ENCODE measurements at places on chromosomes 4 and X.

DNA sequence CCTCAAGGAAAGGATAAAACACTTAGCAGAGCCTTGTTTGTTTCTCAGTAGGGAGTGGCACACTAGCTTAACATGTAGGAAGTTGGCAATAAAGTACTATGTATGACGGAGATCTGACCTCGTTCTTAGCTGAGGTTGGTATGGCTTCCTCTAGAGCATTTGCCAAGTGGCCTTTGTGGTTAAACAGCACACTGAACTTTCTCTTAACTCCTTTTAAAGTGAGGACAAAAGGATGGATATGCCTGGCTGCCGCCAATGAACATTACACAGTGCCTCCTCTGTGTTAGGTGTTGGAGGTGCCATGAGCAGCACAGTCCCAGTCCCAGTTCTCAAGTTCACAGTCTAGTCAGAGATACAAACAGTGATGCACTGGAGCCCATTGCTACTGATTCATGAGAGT is 54.4 kb downstream of the VGLL1 start:
- no peak for DNase-seq

GRCh38 chr4:48651914-48652313 is 128.2 kb downstream of the FRYL start:
- no peak for DNase-seq

GRCh38 chrX:30488092-30488491 is 89.5 kb downstream of the TASL start:
- peak; percentile 27 for DNase-seq

DNA sequence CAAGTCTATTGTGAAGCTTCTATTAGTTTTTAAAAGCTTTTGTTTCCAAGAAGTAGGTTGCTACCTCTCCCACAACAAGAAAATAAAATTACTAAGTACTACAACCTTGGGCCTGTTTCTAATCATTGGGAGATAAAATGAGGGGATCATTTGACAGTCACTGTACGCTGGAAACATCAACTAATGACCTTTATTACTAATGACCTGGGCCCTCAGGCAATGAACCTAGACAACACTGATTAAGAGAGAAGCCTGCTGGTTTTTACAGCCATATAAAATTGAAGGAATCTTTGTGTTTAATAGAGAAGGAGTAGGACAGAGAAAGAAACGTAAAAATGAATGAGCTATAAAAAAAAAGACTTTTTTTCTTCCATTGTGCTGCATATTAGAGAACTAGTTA is 1000.9 kb downstream of the STPG2 start:
- DNase-seq: no peak

- no peak for DNase-seq
Observed at GRCh38 chr4:121885115-121885514, 14.8 kb upstream of the BBS7 start.

DNA sequence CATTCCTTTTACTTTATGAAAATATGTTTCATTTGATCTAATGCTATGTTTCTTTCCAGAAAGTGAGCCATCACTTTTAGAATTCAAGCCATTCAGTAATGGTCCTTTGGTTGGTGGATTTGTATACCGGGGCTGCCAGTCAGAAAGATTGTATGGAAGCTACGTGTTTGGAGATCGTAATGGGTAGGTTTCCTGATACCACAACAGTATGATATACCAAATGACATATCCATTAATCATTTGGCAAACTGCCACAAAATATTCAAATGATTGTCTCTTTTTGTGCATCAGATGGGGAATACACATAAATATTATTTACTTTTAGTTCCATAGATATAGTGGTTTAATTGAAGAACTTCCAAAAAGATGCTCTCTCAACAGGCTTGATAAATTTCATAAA is 68.2 kb downstream of the HHIP start:
- no peak for DNase-seq

- no peak for DNase-seq
Observed at GRCh38 chrX:24491741-24492140, 26.7 kb downstream of the PDK3 start.

DNA sequence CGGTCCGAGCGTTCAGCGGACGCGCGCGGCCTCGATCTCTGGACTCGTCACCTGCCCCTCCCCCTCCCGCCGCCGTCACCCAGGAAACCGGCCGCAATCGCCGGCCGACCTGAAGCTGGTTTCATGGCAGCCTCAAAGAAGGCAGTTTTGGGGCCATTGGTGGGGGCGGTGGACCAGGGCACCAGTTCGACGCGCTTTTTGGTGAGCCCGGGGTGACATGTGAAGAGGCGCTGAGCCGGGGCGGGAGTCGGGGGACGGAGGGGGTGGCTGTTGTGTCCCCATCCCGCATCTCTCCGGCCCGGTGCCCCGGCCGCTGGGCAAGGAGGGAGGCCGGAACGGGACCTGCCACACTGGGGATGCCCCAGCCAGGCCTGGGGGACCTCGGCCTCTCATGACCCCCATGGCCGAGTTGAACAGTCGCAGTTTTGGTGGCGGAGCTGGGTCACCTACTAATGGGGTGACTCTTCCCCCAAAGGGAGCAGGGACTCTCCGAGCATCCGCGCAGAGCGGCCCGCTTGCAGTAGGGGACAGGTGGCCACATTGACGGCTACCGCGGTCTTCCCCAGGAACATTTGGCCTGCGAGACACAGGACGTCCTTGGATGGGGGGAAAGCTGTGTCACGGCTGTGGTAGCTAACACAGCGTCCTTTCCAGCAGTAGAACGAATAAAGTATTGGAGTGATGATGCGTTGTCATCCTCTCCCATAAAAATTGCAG is at the start of gene GK:
TSS of gene GK (plus strand) at position 9 of the 717 bp plus-strand sequence. CDS start at position 124, 115 bp downstream.
- DNase-seq: peak; percentile 24

- DNase-seq: no peak
Observed at GRCh38 chr4:41679991-41680390, 68.5 kb downstream of the PHOX2B start.

- no peak for DNase-seq
Observed at GRCh38 chr4:125833-126232, 1.5 kb downstream of the ZNF718 start.

- DNase-seq: no peak
Observed at GRCh38 chr4:109607976-109608375, 47.9 kb downstream of the MCUB start.

- DNase-seq: no peak
Observed at GRCh38 chr4:19379191-19379708, 872.5 kb upstream of the SLIT2 start.

DNA sequence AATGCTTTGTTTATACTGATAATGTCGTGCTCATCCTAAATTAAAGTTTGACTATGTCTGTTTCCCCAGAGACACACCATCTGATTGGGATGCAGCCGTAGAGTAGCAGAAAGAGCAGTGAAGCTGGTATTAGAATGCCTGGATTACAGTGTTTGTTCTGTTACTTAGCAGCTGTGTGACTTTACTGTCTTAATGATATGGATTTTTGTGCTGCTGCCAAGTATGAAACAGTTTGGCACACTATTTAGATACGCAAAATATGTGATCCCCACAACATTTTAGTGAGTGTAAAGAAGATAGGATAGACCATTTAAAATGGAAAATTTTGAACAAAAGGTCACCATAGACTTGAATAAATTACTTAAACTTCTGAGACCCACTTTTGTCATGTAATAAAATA is 1.2 kb upstream of the CHIC1 start:
- no peak for DNase-seq

DNA sequence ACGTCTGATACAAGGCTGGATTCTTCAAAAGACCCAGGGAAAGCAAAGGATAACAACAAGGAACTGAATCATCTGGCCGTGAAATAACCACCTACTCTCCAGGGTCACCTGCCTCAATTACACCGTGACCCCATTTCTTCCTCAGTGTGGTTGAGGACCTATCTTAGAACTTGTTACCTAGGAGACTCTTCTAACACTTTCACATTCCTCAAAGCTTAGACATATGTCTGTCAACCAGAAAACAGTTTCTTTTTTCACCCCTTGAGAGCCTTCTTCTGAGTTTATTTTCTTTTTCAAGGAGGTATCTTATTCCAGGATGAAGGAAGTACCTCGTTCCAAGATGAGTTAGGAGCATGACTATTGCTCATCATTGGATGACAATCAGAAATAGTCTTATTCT is 337.8 kb downstream of the ARHGAP24 start:
- no peak for DNase-seq

DNA sequence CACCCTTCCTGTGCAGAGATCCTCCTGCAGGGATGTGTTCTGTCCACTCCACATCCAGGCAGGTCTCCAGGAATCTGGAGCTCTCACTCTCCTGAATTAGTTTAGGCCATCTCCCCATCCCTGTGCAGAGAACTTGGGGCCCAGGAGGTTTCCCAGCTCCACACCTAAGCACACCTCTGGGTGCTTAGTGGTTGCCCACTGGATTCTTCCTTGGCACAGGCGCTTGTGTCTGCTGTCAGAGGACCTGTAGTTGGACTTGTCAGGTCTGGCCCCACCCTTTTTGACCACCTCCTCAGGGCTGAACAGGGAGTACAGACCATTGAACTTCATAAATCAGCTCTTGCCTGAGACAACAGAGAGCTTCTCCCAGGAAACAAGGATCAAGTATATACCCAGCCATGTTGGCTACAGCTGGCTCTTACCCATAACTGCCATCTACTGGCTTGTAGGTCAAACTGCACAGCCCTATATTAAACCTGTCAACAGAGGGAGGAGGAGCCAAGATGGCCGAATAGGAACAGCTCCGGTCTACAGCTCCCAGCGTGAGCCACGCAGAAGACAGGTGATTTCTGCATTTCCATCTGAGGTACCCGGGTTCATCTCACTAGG is 275.5 kb downstream of the PPARGC1A start:
- peak; percentile 26 for DNase-seq

DNA sequence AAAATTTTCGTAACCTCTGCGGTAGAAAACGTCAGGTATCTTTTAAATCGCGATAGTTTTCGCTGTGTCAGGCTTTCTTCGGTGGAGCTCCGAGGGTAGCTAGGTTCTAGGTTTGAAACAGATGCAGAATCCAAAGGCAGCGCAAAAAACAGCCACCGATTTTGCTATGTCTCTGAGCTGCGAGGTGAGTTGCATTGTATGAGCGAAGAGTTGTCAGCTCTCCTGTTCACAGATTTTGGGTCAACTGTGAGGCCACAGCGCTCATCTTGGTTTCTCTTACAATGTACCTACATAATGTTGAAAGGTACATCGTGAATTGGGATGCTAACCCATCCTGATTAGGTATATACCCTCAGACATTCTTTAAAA is 486 bp downstream of the CLCN3 start:
- DNase-seq: no peak

DNA sequence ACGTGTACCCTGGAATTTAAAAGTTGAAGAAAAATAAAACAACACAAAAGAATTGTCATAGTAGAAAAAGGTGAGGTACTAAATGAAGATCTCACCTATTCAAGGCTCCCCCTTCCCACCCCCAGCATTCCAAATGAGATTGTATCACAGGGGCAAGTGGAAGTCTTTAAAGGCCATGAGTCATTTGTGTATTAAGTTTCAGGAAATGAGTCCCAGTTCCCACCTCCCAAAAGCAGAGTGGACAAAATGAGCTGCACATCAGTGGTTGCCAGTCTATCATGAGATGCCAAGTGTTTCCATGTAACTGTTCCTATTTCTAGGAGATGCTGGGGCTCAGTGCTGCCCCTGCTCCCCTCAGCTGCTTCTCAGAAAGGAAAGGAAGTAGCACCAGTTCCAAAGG is 20.1 kb downstream of the ARHGEF9 start:
- DNase-seq: no peak

DNA sequence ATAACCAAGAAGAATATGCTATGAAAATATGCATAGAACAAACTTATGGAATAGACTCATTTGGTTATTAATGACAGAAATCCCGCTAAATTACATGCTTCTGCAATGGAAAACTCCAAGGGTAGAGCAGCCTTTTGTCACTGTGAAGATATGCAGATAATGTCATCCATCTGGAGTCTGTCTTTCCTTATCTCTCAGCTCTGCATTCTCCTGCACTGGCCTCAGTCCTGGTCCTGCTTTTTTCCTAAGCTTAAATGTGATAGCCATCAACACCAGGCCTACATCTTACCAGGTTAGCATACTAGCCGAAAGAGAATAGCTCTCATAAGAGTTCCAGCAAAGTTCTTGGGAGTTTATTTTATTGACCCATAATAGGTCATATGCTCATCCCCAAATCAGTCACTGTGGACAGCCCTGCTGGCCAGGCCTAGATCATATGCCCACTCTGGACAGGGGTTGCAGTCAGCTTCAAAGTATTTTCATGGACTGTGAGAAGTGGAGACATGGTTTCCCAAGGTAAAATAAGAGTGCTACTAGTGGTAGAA is 86.5 kb upstream of the LEF1 start:
- no peak for DNase-seq

- DNase-seq: peak; percentile 49
Observed at GRCh38 chrX:40945361-40945713, 139.9 kb upstream of the USP9X start.

GRCh38 chrX:135009838-135010237 is 12.5 kb downstream of the RTL8B start:
- no peak for DNase-seq

GRCh38 chr4:156659570-156659969 is 312.0 kb downstream of the PDGFC start:
- DNase-seq: no peak

DNA sequence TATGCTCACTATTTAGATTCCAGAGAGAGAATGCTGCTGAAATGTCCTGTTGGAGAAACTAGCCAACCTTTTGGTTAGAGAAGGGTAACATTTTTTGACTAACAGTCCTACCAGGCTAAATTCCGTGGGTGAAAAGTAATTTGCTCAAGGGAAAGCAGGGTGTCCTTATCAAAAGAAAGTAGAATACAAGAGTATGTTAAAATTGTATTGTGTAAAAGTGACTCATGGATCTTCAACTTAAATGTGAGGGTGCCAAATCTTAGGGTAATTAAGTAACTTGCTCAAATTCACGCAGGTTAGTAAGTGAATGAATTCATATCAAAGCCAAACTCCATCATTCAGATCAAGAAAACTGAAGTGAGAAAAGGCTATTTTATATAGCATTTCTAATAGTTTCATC is 81.7 kb downstream of the PCDH7 start:
- no peak for DNase-seq

DNA sequence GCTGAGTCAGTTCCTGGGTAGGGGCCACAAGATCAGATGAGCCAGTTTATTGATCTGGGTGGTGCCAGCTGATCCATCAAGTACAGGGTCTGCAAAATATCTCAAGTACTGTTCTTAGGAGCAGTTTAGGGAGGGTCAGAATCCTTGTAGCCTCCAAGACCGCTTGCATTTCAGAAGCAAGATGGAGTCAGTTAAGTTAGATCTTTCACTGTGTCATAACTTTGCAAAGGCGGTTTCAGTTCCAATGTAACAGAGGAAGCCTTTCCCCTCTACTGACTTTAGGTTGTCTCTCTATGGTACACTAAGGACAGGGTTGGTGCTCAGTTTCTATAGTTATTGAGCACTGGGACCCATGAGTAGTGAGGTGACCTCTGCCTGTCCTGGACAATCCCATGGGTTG is 127.3 kb upstream of the WDR1 start:
- no peak for DNase-seq

GRCh38 chr4:88244816-88245579 is 39.4 kb downstream of the PPM1K start:
- no peak for DNase-seq
